ENCODE measurements at places on chromosomes 3 and 15. TPM values are rescaled to one million over a fixed set of nuclear protein-coding genes. Genes with fewer than 3 reads are reported as not detected.
A peak's percentile ranks its signal among the peaks of the same experiment; 100 is the strongest.

DNA sequence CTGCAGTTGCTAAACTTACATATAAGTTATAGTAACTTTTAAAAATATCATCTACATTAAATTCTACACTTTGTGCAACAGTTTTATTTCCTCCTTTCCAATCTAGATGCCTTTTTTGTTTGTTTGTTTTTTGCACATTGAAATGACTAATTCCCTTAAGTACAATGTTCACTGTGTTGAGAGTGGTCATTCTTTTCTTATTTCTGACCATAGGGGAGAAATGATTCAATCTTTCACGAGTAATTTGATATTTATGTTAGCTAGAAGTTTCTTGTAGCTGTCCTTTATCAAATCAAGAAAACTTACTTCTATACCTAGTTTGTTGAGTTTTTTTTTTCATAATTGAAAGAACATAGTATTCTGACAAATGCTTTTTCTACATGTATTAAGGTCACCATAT is 85.0 kb upstream of the CBLB start:
- H3K4me3 ChIP-seq = no peak overlapping the region
- no peak for DNase-seq
- H3K27me3 ChIP-seq = no peaks in the 10 kb centered on the region
- H3K4me1 ChIP-seq = no peaks in the 10 kb centered on the region
- no peak overlapping the region for H3K27ac ChIP-seq
- no peaks in the 10 kb centered on the region for H3K36me3 ChIP-seq

DNA sequence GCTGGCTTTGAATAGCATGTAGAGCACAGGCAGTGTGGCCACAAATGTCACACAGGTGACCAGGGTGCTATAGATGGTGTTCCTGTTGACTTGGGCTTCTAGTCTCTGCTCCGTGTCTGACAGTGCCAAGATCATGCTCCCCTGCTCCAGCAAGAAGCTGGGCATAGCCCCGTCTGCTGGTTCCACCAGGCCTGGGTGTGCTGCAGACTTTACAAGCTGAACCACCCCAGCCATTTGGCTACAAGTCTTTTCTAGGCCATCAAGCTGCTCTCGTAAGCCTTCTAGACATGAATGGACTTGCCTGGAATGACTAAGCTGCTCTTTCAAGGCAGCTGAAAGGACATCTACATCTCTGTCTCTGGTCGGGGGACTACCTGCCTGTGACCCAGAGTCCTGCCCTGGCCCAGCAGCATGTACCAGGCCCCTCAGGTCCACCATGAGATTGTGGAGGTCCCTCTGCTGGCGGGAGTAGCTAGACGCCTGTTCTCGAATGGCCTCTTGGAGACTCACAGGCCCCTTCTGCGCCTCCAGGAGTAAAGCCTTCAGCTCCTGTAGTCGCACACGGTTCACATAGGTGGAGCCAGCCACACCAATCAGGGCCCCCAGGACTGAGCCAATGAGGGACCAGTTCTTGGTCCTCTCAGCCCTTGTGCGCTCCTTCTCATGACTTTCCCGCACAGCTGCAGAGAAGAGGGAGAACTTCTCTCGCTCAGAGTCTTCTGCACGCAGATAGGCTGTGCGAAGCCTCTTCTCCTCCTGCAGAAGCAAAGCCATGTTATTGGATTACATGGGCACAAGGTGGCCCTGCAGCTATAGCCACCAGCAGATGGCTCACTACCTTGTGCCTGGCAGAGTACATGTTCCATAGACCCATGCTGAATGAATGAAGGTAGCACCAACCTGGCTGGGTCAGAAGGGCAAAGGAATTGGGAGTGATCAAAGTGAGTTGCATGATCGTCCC is 2.8 kb upstream of the PLXNB1 start:
- no peak overlapping the region for H3K4me3 ChIP-seq
- H3K36me3 ChIP-seq = peaks cover 34% of the 10 kb centered on the region
- no peak overlapping the region for H3K27ac ChIP-seq
- no peaks in the 10 kb centered on the region for H3K27me3 ChIP-seq
- peak; percentile 91 for DNase-seq

Gene GMNC
- not detected for total RNA-seq

Gene INSYN1
- 0.99 TPM for total RNA-seq

Gene CYP1A1
- total RNA-seq = not detected

DNA sequence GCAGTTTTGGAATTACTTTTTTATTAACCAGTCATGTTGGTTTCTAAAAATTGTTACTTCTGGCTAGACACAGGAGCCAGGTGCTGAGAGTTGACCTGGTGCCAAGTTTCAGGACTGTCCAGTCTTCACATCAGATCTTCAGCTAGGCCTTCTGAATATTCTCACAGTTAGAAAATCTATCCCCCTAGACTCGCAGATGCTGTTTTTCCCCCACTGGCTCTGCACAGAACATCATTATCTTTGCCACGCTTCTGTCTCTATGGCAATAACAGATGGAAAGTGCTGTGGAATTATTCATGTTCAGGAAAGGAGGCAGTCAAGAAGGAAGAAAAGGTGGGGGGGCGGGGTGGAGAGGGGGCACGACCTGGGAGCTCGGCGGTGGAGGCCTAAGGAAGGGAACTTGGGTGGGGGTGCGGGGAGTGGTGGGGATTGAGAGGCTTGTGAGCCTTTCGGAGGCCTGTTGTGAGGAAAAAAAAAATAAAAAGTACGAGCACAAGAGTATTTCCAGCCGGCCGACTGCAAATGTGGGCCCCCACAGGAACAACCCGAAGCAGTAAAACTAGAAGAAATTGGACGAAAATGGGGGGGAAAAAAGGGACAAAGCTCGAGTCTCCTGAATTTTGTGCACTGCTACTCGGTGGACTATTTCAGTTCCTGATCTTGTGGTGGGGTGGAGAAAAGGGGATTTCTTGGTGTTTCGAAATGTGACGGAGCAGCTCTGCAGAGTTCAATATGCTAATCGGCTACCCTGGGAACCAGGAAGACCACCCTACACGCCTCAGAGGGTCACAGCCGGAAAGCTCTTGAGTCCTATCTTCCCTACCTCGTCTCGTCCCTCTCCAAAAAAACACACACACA is 1.5 kb upstream of the SKIL start:
- H3K4me3 ChIP-seq = peak overlapping the region; percentile 92
- no peaks in the 10 kb centered on the region for H3K27me3 ChIP-seq
- H3K36me3 ChIP-seq = peaks cover 15% of the 10 kb centered on the region
- H3K27ac ChIP-seq = peak overlapping the region; percentile 99
- DNase-seq = peak; percentile 72
- H3K4me1 ChIP-seq = no peaks in the 10 kb centered on the region

Gene XYLB
- total RNA-seq = 6.3 TPM

DNA sequence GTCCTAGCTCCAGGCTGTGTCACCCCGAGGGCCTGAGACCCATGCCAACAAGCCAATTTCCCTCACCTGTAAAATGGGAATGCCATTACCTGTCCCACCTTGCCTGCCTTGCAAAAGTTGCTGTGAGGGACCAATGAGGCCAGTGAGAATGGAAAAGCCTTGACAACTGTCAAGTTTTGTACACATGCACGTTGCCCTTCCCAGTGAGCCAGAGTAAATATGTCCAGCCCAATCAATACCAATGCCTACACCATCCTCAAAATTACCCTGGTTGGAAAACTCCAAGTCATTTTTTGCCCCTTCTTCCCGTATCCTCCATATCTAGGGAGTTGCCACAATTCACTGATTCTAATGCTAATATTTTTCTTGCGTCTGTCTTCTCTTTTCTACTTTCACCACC is 73.5 kb upstream of the RASGRF1 start:
- H3K4me3 ChIP-seq = no peak overlapping the region
- DNase-seq = no peak
- H3K4me1 ChIP-seq = no peaks in the 10 kb centered on the region
- no peak overlapping the region for H3K27ac ChIP-seq

DNA sequence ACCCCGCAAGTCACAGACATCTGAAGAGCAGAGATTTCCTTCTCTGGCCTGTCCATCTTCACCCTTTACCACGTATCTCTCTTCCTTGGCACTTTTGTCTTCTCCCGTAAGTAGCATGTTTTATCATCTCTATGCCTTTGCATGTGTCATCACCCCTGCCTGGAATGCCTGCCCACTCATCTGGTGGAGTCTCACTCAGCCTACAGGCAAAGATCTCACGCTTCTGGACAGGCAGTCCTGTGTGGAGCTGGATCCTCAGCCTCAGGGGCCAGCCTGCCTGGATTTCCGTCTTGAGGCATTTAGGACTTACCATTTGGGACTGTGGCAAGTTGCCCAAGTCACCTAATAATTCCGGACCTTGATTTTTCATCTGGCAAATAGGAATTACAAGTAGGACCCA is 114.3 kb upstream of the CACNA2D3 start:
- H3K36me3 ChIP-seq = no peaks in the 10 kb centered on the region
- H3K27ac ChIP-seq = no peak overlapping the region
- no peak for DNase-seq
- no peaks in the 10 kb centered on the region for H3K27me3 ChIP-seq
- H3K4me3 ChIP-seq = no peak overlapping the region

- no peak overlapping the region for H3K4me3 ChIP-seq
- H3K27me3 ChIP-seq = peaks cover 89% of the 10 kb centered on the region
- H3K27ac ChIP-seq = no peak overlapping the region
Measured at GRCh38 chr3:134791992-134792391, 3.1 kb upstream of the EPHB1 start.

Gene CCR8
- total RNA-seq = 0.22 TPM

Gene VGLL3
- 0.44 TPM for total RNA-seq

Gene ZNF660
- 19.9 TPM for total RNA-seq

GRCh38 chr15:73424506-73424905 is 18.5 kb upstream of the REC114 start:
- H3K4me3 ChIP-seq = no peak overlapping the region
- no peak for DNase-seq
- H3K27me3 ChIP-seq = no peaks in the 10 kb centered on the region
- H3K4me1 ChIP-seq = no peaks in the 10 kb centered on the region
- no peak overlapping the region for H3K27ac ChIP-seq

GRCh38 chr3:52227766-52228165 is 2.3 kb upstream of the TLR9 start:
- H3K4me1 ChIP-seq = no peaks in the 10 kb centered on the region
- no peaks in the 10 kb centered on the region for H3K27me3 ChIP-seq
- DNase-seq = no peak
- peak overlapping the region; percentile 32 for H3K27ac ChIP-seq
- H3K4me3 ChIP-seq = no peak overlapping the region
- peaks cover 18% of the 10 kb centered on the region for H3K36me3 ChIP-seq

DNA sequence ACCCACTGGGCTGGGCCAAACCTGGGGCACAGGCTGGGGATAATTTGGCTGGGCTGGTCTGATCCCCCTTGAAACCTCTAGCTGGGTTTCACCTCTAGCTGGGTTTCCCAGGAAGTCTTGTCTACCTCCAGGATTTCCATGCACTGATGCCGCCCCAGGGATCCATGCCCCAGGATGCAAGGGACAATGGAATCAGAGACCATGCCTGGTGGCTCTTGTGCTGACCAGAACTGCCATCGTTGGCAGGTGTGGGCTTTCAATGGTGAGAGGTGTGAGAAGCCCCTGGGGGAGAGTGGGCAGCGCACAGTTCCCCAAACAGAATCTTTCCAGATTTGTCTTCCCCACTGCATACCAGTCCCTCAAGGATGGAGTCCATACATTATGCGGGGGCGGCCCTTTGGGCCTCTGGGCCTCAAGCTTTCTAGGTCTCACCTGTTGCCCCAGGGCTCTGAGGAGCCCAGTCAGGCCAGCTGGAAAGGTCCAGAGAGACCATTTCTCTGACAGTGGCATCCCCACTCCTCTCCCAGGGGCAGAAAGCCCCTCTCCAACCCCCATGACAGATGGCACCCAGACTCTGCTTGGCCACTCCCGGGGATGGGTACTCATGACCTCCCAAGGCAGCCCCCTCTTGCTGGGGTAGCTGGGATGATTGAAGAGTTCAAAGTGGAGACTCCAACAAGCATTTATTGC is 35.4 kb downstream of the EPHB3 start:
- DNase-seq = no peak
- no peak overlapping the region for H3K4me3 ChIP-seq
- H3K36me3 ChIP-seq = no peaks in the 10 kb centered on the region
- H3K4me1 ChIP-seq = peaks cover 20% of the 10 kb centered on the region
- H3K27me3 ChIP-seq = peaks cover 12% of the 10 kb centered on the region

Gene DUOXA2
- total RNA-seq = not detected

GRCh38 chr15:101121511-101122090 is 130.2 kb downstream of the CHSY1 start:
- H3K4me3 ChIP-seq = no peak overlapping the region
- peak overlapping the region; percentile 57 for H3K27ac ChIP-seq
- peak; percentile 85 for DNase-seq
- H3K4me1 ChIP-seq = peaks cover 1% of the 10 kb centered on the region
- H3K36me3 ChIP-seq = no peaks in the 10 kb centered on the region
- no peaks in the 10 kb centered on the region for H3K27me3 ChIP-seq

Gene CCDC54
- total RNA-seq = not detected

- H3K4me3 ChIP-seq = no peak overlapping the region
- H3K4me1 ChIP-seq = peaks cover 13% of the 10 kb centered on the region
- no peaks in the 10 kb centered on the region for H3K36me3 ChIP-seq
- no peaks in the 10 kb centered on the region for H3K27me3 ChIP-seq
- no peak overlapping the region for H3K27ac ChIP-seq
- no peak for DNase-seq
Measured at GRCh38 chr15:60154764-60155325, 150.7 kb downstream of the FOXB1 start.

DNA sequence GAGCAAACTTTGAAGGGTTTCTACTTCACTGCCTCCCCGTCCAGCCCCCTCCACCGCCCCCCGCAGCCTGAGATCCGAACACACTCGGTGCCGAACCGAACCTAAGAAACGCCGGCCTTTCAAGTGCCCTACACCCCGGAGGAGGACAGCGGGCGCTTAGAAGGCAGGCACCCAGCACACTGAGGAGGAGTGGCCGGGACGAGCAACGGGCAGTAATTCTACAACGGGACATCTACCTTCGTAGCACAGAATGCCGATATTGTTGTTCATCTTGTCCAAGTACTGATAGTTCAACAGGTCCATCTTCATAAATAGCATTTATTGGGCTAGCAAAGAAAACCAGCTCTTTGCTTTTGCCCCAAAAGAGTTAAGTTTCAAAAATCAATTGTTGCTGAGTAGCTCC is 513 bp downstream of the VGLL4 start:
- peaks cover 15% of the 10 kb centered on the region for H3K4me1 ChIP-seq
- DNase-seq = peak; percentile 79
- H3K36me3 ChIP-seq = no peaks in the 10 kb centered on the region
- no peaks in the 10 kb centered on the region for H3K27me3 ChIP-seq

Gene ZCWPW2
- total RNA-seq = 0.75 TPM

DNA sequence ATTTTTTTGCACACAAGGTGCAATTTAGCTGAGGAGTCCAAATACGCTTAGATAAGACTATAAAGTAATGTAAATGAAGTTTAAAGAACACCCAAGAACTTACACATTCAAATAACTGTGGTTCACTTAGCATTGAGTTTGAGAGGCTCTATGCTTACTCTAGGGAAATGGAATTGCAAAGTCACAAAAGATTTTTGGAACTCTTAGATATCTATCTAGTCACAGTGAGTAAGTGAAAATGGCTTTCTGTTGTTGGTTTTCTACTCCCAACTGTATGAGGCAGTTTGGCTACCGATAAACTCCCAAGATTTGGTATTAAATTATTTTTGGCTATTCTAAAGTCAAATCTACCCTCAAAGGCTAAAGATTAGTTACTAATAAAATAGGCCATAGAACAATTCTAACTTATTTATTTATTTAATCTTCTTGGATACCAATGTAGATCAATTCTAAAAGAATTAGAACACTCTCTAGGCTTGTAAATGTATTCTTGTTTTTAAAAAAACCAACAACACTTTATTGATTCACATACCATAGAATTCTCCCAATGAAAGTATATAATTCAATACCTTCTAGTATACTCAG is 165.4 kb downstream of the SNRK start:
- H3K27me3 ChIP-seq = no peaks in the 10 kb centered on the region
